ENCODE measurements at places on chromosomes 2 and 18.

GRCh38 chr2:126754240-126755004, 98.5 kb downstream of the GYPC start:
- no peak for DNase-seq

- DNase-seq = no peak
These were observed 27.9 kb upstream of the EN1 start for GRCh38 chr2:118875318-118875717.

GRCh38 chr2:181697126-181697525, 16.8 kb upstream of the NEUROD1 start:
- no peak for DNase-seq

GRCh38 chr18:65425366-65425765, 325.4 kb upstream of the CDH7 start:
- DNase-seq = no peak

GRCh38 chr2:215967590-215968378, 45.6 kb downstream of the MREG start:
- no peak for DNase-seq

DNA sequence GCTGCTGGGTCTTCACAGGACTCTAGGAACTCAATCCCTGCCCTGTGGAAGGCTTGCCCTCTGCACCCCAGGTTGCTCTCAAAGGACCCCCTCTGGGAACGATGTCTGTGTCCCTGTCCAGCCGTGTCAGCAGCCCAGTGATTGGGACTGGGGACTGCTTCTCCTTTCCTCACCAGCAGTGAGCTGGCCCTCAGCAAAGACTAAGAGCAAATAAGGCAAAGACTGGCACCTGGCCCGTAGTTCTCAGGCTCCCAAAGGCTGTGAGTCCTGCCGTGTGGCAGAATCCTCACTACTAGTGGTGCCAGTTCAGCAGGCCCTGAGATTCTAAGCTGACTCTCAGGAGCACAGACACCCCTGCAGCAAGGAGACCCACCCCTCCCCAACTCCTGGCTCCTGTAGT, 47.8 kb downstream of the TMEM163 start:
- DNase-seq = peak; percentile 78

DNA sequence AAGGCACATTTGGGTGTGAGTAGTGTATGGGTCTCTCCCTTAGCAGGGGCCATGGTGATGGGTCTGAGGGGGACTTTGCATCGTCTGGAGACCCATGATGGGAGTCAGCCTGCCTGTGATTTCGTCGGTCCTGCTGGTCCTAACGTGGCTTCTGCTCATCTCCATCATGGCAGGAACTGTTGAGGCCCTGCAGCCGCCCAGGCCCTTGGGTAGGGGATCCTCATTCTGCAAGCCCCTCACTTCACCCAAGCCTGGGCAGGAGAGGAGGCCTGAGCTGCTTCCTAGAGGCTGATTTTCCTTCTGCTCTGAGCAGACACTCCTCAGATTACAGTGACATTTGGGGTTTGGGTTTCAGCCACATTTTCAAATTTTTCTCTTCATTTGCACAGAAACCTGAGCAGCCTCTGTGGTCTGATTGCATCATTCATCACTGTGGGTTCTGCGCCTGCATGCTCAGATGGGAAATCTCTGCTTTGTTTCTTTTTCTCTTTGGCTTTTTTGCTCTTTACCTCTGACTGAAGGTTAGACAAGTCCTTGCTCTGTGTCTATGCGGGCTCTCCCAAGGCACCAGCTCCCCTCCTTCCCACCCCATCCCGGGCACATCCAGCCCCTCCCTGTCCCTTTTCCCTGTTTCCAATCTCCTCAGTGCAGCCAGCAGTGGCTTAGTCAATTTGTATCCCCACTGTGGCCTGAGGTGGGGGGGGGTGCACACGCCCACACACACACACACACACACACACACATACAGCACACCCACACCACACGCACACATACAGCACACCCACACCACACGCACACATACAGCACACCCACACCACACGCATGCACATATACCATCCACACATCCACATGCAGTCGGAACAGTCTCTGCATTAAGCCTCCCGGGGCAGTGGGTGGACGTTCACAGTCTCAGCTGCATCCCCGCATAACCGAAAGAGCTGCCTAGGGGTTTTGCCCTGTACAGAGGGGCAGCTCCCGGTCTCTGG, 305.4 kb upstream of the HS6ST1 start:
- DNase-seq = peak; percentile 0

GRCh38 chr2:12844511-12844910, 127.8 kb downstream of the TRIB2 start:
- no peak for DNase-seq

DNA sequence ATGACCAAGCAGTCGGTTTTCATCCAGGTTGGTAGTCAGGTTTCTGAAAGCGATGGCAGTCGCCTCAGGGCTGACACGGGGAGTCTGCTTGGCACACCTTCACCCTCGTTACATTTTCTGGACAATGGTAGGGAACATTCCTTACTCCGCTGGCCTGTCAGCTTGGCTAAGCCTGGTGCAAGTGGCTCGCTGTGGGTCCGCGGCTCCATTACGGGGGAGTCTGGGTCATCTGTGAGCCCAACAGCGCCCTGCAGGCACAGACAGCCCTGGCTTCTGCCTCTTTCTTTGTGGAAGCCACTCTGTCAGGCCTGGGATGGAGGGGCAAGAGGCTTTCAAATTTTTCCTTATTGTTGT, 95.6 kb downstream of the HDAC4 start:
- no peak for DNase-seq

- no peak for DNase-seq
These were observed 31.6 kb upstream of the PIK3C3 start for GRCh38 chr18:41923446-41923845.

GRCh38 chr2:46490521-46491141, 11.3 kb downstream of the TMEM247 start:
- no peak for DNase-seq

DNA sequence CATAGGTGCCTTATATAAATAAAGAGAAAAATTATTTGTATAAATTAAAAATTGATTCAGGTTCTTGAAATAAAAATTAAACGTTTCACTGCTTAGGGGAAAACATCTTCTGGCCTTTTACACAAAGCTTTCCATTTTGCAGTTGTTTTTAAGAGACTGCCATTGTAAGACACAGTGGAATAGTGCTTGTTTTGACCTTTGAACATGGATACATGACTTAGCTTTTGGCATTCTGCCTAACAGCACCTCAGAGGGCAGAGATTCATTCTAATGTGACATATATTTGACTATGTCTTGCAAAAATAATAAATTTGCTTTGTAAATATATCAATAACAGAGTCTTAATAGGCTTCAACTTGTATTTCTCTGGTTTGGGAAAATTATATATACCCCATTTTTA, 142.1 kb downstream of the SLC4A10 start:
- no peak for DNase-seq

DNA sequence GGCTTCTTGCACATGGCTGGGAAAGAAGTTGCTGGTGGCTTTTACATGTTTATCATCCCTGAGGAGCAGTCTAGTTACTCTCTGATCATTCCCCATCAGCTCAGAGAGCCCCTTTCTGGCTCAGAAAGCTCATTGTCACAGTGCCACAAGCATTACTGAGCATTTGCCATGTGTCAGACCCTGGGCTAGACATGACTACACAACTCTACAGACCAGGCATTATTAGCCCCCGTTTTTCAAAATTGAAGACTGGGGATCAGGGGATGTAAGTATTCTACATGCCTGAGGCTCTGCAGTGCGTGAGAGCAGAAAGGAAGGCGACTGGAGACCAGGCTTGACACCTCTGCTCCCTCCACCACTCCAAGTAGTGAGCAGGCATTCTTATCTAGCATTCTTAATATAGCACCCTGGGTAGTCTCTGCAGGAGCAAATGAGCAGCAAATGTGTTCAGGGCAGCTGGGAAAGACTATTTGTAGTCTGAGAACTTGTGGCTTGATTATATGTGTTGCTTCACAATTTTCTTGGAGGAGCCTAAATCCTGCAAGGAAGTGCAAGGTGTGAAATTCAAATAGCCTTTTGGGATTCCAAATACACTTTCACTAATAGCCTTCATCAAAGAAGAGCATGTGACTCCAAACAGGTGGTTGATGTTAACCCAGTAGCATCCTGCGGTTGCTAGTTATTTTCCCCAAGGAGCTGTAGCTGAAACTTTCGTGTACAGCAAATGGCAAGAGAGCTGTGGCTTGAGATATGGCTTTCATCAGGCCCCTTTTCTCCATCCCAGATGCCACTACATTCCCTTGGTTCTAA, 143.2 kb downstream of the DDX1 start:
- no peak for DNase-seq

DNA sequence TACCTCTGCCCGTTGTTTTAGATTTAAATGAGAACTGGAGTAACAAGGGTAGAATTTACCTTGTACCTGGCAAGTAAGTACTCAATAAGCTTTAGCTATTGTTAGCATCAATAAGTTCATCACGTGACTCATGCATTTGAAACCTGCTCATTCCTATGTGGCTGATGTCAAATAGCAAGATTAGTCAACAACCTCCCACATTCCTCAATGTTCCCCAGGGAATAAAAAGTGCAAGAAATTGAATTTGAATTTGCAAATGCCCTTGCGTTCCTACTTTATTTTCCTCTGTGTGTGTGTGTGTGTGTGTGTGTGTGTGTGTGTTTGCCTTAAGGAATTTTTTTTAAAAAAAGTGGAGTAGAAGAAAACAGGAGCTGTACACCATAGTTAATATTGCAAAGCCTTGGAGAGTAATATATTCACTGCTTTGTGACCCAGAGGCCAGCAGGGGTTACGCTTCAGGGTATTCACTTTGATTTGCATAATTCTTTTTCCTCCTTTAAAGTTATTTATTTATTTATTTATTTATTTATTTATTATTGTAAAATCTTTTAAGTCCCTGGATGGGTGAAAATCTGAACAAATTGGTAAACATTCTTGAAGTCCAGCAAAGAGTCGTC, 43.9 kb upstream of the DNAH7 start:
- DNase-seq = no peak

DNA sequence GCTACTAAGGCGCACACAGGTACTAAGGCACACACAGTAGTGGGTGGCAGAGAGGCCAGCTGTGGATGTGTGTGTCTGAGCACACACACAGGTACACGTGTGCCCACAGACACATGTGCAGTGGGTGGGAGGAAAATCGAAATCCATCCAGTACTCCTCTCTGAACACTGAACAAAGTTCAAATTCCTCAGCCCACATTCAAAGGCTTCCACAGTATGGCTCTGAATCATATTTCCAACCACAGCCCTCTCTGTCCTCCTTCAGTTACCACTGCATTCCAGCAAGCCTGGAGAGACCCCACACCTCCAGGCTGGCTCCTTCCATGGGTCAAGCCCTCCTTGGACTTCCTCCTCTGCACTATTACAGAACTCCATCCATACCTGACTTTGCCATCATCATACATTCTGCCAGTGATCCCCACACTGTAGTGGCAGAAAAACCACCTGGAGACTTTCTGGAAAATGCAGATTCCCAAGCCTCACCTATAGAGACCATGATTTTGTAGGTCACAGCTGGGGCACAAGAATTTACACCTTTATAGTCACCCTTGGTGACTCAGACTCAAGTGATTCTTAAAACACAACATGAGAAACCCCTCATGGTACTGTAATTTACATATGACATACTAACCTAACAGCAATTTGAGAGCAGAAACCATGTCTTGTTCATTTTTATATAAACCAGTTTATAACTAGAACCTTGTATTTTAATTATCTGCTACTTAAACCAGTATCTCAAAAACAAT, 31.4 kb downstream of the EPG5 start:
- DNase-seq = no peak

GRCh38 chr2:223758131-223758840, 79.1 kb downstream of the AP1S3 start:
- DNase-seq = no peak

- no peak for DNase-seq
These were observed 155.3 kb upstream of the SLC39A10 start for GRCh38 chr2:195501746-195502145.

GRCh38 chr2:42904576-42904876, 112.1 kb upstream of the HAAO start:
- no peak for DNase-seq

DNA sequence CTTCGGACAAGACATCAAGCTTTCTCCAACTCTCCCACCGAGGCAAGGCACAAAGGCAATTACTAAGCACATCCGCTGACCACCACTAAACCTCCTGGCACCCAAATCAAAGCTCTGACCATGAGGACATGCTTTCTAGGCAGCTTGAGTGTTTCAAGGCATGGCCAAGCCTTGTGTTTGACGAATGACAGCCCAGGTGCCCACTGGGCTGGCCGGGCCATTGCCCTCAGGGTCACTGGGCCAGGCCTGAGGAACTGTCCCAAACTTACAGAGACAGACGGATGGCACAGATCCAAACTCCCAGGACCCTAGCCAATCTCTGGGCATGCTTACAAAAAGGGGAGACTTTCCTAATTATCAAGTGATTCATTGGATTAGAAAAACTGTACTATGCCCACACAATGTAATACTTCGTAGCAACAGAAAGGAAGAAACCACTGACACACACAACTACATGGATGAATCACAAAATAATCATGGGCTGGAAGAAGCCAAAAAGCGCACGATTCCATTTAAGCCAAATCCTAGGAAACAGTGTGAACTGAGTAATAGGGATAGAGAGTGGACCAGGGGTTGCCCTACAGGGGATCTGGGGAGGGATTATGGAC, 20.2 kb downstream of the CRACDL start:
- DNase-seq = no peak

GRCh38 chr2:149365931-149366583, 35.7 kb downstream of the LYPD6 start:
- peak; percentile 93 for DNase-seq

- DNase-seq = no peak
These were observed 15.4 kb downstream of the DSG2 start for GRCh38 chr18:31513189-31513935.

DNA sequence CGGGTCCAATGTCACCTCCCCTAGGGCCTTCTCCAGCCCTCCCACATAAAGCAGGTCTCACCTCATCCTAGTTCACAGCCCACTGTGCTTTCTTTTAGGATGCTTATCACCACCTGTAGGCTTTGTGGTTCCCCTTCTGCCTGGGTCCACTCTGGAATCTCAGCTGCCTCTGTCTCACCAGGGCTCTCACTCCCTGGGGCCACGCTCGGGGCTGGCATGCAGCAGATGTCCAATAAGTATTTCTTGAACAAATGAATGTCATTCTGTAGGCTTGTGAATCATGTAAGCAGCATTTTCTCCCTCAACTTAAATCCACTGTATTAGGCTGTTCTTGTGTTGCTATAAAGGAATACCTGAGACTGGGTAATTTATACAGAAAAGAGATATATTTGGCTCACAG, 4.3 kb upstream of the SH3BP4 start:
- DNase-seq = no peak

GRCh38 chr2:10226038-10226724, 76.5 kb upstream of the HPCAL1 start:
- DNase-seq = no peak

GRCh38 chr2:6866275-6866671, 566 bp upstream of the CMPK2 start:
- peak; percentile 41 for DNase-seq

DNA sequence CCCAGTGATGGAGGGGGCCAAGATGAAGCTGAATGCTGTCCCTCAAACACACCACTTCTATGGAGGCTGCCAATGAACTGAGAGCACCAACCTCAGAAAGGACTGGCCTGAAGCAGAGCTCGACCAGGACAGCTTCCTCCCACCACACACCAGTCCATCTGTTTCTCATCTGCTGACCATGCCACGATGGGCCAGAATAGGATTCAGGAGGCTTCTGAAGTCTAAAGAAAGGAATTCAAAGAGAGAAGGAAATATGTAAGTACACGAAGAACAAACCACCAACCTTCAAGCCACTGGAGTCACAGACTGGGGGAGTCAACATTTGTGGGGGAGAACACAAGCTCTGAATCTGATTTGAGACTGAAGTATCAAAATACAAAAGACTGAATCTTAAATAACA, 157.6 kb upstream of the CCDC68 start:
- no peak for DNase-seq
